PC-3 (cell line): ENCODE measurements at places on chromosomes 4 and X.

GRCh38 chrX:53263597-53264094 lies 17.7 kb downstream of the IQSEC2 start:
- no peaks in the 10 kb centered on the region for H3K36me3 ChIP-seq
- no peaks in the 10 kb centered on the region for H3K27me3 ChIP-seq
- H3K4me3 ChIP-seq: 0 out of 2 replicates have a peak overlapping the region, but pooled peaks have one; percentile 23
- H3K27ac ChIP-seq: peak overlapping the region; percentile 98
- peaks cover 54% of the 10 kb centered on the region for H3K4me1 ChIP-seq
- DNase-seq: peak; percentile 92

- no peak overlapping the region for H3K27ac ChIP-seq
- H3K4me1 ChIP-seq: no peaks in the 10 kb centered on the region
- no peak for DNase-seq
Observed at GRCh38 chrX:1433646-1434357, 18.9 kb downstream of the ASMTL start.

GRCh38 chr4:148210661-148211060 lies 231.6 kb downstream of the NR3C2 start:
- H3K4me3 ChIP-seq: no peak overlapping the region
- no peak overlapping the region for H3K27ac ChIP-seq
- no peak for DNase-seq
- no peaks in the 10 kb centered on the region for H3K4me1 ChIP-seq

DNA sequence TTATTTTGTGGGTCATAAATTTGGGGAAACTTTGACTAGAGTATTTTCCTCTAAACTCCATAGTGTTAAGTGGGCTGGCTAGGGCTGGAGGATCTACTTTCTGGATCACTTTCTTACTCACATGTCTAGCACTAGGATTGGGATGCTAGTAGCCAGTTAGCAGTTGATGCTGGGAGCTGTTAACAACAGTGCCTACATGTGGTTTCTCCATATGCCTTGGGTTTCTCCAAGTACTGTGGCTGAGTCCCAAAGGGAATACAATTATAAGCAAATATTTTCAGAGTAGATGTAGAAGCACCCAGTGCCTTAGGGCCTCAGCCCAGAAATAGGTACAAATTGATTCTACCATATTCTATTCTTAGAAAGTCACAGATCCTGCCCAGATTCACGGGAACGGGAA lies 1614.9 kb downstream of the ARAP2 start:
- H3K27ac ChIP-seq: no peak overlapping the region
- no peak overlapping the region for H3K4me3 ChIP-seq
- H3K36me3 ChIP-seq: no peaks in the 10 kb centered on the region
- DNase-seq: no peak
- no peaks in the 10 kb centered on the region for H3K27me3 ChIP-seq
